NCI-H774 (cell line): ENCODE measurements at places on chromosomes 6 and 20.
A peak's percentile ranks its signal among the peaks of the same experiment; 100 is the strongest.

DNA sequence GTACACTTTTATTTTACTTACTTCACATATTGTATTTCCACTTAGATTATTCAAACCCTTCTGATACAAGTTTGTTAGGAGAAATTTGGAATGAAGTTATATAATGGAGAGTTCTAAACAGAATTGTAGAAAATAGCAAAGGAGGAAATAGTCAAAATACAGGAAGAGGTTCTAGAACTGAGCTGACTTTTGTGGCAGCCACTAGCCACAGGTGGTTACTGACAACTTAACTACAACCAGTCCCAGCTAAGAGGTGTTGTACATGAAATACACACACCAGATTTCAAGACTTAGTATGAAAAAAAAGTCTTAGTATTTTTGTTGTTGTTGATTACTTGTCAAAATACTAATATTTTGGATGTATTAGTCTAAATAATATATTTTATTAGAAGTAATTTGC is 727.4 kb upstream of the CITED2 start:
- DNase-seq, result no peak

- DNase-seq, result no peak
Observed at GRCh38 chr6:20708367-20709124, 174.3 kb downstream of the CDKAL1 start.

- no peak for DNase-seq
Observed at GRCh38 chr6:150243620-150244314, 100.9 kb downstream of the PPP1R14C start.

DNA sequence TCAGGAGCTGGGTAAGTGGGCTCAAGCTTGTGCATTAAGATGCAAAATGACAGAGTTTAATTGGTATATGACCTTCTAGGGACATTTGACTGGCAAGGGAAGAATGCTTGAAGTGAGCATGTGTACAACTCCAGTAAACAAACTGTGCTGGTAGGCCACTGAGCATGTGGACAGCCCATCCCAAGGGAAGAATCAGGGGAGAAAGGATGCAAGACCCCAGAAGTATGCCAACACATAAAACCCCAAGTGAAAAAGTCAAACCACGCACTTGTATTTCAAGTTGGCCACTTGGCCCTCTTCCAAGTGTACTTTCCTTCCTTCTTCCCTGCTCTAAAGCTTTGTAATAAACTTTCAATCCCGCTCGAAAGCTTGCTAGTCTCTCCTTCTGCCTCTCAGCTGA is 10.4 kb upstream of the THBD start:
- no peak for DNase-seq

- no peak for DNase-seq
Observed at GRCh38 chr20:22207280-22207679, 377.1 kb downstream of the FOXA2 start.

- no peak for DNase-seq
Observed at GRCh38 chr6:30169658-30170614, 6.6 kb downstream of the TRIM15 start.

- DNase-seq, result no peak
Observed at GRCh38 chr6:26552640-26553188, 14.5 kb downstream of the HMGN4 start.

- DNase-seq, result no peak
Observed at GRCh38 chr6:57252975-57253374, 30.9 kb upstream of the RAB23 start.

GRCh38 chr6:162154001-162154400 is 573.6 kb downstream of the PRKN start:
- DNase-seq, result no peak

GRCh38 chr20:47296950-47297349 is 59.5 kb downstream of the ZMYND8 start:
- no peak for DNase-seq

GRCh38 chr6:140544431-140544830 is 1170.0 kb upstream of the CITED2 start:
- no peak for DNase-seq

GRCh38 chr6:46645265-46645664 is 7.4 kb downstream of the CYP39A1 start:
- no peak for DNase-seq

DNA sequence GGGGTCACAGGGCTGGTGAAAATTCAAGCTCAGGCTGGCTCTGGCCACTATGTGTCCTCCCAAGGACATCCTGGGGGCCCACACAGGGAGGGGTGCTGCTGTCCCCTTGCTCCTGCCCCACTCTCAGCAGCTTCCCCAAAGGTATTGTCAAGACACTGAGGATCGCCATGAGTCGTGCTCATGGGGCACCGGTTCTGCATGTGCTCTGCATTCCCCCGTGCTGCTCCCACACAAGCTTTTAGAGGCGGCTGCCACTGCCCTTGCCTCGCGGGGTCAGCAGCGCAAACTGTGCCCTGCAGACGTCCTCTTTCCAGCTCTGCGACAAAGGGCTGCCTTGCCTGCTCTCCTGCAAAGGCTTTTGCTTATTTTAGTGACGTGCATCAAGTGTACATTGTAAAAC is 179.8 kb downstream of the ERMARD start:
- peak; percentile 85 for DNase-seq
